HCT116 (cell line): ENCODE measurements at places on chromosomes 2 and 18.
A peak's percentile ranks its signal among the peaks of the same experiment; 100 is the strongest.

DNA sequence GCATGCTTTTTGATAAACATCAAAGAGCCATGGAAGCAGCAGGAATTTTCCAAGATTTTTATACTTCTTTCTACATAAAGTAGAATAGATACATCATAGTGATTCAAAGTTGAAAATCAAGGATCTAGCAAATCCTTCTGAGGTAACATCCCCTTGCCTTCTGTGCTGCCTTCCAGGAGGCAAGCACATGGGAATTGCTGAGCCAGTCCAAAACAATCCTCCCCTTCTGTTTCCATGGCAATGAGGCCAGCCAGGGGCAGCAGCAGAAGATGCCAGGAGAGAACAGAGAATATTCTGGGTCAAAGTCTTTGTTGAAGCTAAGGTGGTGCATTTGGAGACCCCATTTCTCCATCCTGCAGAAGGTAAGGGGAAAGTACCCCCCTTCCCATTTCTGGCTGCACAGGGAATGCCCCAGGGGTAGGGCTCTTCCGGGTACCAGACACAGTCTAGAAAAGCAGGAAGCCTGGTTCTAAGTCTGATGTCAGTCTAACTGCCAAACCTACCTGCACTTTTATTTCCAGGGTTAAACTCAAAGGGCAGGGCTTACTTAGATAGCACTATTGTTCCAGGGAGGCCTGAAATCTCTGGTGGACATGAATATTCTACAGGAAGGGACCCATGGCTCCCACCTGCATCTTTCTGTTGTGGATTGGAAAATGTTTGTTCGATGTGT lies 22.1 kb downstream of the CENPA start:
- no peak for DNase-seq

DNA sequence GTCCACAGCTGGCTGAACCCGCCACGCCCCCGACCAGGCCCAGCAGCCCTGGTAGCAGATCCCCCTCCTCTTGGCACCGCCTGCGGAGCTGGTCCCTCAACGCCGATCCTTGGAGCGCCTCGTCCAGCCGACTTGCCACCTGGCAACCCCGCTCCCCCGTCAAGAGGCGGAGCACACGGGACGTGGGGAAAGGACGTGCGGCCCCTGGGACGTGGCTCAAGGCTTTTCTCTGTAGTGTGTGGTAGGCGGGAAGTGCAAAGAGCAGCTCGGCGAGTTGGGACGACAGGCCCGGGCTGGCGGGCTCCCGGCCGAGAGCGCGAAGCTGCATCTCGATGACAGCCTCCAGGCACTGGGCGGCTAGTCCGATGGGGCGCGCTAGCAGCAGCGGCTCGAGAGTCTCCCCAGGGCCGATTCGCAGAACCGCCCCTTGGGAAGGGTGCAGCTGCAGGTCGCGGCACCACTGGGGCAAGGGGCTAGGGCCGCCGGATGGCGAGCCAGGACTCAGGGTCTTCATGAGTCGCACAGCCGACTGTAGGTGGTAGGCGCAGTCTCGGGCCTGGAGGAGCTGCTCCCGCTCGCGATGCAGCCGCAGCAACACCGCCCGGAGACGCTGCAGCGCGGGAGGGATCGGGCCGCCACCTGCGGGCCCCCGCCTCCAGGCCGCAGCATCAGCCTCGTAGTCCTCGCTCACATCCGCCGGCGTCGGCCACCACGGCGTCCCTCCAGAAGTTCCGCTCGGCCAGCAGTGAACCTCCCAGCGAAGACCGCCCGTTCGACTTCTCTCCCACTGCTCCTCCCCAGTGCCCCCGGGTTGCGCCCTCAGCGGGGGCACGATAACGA lies 617 bp downstream of the CCDC142 start:
- no peak for DNase-seq

DNA sequence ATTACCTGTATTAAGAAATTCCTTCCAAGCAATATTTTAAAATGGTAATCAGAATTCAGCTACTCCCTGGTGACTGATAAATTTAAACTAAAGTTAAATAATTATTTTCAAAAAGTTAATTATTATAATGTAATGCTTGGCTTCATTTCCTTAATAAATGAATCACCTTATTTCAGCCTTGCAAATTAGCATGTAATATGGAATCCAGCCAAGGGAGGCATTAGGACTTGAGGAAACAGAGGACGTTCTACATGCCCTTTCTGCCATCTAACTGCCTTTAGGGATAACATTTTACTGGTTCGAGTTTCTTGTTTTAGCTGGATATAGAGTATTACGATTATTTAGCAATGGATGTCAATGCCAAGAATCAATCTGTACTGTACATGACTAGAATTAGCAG lies 636.3 kb downstream of the TSN start:
- no peak for DNase-seq

DNA sequence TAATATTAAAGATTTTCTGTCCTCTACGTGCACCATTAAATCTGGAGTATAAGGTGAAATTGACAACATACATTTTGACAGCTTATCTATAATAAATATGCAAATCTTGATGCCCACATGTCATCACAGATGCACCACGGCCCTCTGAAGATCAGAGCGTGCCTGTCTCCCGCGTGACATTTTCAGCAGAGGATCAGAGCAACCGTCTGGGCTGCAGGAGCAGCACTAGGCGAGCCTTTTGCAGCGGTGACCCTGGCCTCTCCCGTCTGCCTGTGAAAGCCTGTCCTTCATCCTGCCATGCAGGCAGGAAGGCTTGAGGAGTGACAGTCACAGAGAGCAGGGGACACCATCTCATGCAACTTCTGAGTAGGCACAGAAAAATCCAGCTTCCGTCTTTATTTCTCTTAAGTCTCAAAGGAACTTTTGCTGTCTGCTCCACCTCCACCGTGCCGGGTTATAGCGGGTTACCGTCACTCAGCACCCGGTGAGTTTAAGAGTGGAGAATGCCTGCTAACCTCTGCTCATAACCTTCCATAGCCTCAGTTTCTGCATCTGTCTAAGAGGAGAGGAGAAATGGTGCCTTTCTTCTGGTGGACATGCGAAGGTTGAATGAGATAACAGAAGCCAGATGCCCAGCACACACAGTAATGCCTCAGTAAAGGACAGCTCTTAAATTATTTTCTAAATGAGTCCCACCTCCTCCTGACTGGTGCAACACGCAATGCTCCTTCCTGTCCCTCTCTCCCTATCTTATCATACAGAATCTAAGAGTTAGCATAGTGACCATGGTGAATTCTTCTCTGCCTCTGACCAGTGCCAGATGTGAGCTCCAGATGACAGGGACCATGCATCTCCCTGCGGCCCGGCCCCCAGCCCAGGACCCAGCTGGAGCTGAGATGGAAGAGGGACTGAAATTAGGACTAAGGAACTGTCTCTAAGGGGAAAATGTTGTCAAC lies 43.8 kb downstream of the CELF4 start:
- DNase-seq = no peak

- no peak for DNase-seq
These were observed 24.4 kb upstream of the EIF2AK3 start for GRCh38 chr2:88651646-88652045.

DNA sequence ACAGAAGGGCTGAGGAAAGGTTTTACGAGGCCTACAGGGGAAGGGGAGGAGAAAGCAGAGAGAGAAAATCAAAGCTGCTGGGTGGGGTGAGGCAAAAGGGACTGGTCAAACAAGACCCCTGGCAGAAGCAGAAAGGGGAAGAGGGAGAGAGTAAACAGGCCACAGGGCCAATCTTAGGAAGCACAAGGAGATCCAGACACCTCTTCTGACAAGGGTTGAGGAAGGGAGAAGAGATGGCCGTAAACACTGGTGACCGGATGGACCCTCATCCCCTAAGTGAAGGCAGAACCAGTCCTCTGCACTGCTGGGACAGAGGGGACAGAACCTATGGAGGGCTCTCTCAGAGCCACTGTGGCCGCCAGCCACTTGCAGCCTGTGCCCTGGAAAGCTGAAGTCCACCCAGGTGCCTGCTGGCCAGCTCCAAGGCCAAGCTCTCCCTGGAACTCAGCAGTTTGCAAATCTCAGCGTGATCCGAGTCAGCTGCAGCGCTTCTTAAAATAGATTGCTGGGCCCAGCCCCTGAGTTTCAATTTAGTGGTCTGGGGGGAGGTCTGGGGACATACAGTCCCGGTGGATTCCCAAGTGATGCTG lies 108.8 kb downstream of the TMEM163 start:
- no peak for DNase-seq

- DNase-seq = no peak
These were observed 88.3 kb downstream of the RHOB start for GRCh38 chr2:20534913-20535801.

DNA sequence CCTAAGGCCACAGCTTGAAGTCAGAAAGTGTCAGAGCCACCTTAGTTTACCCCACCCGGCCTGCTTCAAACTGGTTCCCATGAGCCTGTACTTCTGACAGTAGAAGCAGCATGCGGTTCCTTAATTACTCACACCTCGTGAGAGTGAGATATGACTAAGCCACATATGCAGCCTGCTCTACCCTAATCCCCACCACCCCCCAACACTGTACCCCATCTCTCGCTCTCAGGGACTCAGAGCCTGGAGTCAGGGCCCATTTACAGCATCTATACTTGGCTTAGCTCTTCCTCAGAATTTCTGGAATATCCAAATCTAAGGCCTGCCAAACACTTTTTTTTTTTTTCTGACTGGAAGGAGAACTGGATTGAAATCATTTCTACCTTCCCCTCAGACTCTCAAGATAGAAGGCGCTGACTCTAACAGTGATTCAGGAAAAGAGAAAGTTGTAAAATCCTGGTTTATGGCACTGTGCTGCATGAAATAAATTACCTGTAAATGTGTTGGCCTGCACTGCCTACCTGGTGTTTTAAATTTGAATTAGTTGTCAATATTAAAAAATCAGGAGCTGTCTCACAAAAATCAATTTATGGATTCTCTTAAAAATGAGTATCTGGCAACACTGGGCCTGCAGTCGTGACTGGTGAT lies 360.0 kb downstream of the RND3 start:
- DNase-seq = no peak

DNA sequence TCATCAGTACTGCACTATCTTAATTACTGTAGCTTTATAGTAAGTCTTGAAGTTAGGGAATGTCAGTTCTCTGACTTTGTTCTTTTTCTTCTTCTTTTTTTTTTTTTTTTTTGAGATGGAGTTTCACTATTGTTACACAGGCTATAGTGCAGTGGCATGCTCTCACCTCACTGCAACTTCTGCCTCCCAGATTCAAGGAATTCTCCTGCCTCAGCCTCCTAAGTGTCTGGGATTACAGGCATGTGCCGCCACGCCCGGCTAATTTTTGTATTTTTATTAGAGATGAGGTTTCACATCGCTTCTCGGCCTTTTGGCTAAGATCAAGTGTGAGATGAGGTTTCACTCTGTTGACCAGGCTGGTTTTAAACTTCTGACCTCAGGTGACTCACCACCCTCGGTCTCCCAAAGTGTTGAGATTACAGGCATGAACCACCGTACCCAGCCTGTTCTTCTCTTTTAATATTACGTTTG lies 41.9 kb upstream of the TANC1 start:
- peak; percentile 34 for DNase-seq

- DNase-seq = no peak
These were observed 263.2 kb downstream of the TGIF1 start for GRCh38 chr18:3713166-3713565.

DNA sequence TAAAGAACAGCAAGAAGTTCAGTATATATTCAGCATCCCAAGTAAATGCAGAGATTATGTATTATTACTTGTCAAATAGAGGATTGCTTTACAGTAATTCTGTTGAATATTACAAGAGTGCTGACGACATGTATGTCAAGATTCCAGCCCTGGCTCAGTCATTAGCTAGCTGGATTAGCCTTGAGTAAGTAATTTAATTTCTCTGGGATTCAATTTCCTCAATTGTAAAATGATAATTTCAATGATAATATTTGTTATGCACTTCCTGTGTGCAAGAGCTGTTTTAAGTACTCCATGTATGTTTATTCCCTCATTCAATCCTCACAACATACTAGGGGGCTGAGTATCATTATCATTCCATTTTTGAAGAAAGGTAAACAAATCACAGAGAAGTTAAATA lies 44.0 kb downstream of the TCF4 start:
- no peak for DNase-seq

DNA sequence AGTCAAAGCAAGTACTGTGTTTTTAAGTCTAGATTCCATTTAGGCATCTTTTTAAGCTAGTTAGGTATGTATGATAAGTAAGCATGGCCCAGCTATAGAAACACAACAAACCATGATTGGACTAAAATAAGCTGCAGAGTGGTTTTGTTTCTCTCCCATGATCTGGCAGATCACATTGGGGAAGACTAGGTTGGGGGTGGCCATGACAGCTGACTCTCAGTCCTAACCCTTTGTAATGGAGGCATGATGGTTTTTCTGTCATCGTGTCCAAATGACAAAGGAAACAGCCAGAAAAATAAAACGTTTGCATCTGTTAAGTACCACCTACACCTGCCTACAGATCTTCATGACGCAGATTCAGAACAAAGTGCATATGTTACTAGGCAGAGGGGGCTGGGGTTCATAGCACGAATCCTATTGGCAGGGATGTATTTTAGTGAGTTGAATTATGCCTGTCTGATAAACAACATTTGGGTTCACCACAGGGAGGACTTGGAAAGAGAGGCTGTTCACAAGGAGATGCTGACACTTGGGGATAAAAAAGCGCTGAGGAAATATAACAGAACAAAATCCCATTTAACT lies 33.8 kb upstream of the GALNT5 start:
- DNase-seq = no peak

DNA sequence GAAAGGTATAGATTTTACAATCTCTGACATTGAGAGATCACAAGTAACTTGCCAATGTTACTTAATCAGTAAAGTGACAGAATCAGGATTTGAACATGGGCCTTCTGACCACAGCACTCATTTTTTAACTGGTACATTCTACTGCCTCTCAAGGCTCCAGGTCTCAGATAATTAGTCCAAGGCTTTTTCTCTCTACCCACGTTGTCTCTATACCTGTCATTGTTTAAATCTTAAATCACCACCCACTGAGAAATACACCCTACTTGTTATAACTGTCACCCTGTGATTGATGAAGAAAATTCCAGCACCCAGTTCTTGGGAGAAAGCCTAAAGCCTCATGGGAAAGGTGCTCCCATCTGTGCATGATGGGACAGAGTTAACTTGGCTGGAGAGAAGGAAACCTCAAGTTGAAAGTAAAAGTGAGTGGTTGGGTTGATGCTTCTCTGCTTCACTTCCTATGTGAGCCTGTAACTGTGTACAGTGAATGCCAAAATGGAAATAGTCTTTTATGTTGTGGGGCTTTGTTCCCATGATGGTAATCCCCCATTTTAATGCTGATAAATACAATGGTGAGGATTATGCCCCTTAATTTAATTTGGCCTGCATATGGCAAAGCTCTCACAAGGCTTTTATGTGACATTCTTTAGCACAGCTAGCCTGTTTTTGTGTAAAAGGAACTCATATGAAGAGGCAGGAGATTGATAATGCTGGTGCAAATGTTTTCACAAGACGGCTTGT lies 190.1 kb upstream of the SP5 start:
- no peak for DNase-seq
